ENCODE measurements at places on chromosomes 6 and 20. TPM values are rescaled to one million over a fixed set of nuclear protein-coding genes. Genes with fewer than 3 reads are reported as not detected.

The SNRPB2 gene
- 78.3 TPM for total RNA-seq

The SLC32A1 gene
- 0.12 TPM for total RNA-seq

The ROMO1 gene
- 53.8 TPM for total RNA-seq

The SLC22A1 gene
- total RNA-seq, result 2.4 TPM

The AVP gene
- total RNA-seq, result not detected

The ARG1 gene
- total RNA-seq, result not detected

The CASS4 gene
- total RNA-seq, result 3.5 TPM

The PSMB9 gene
- 299 TPM for total RNA-seq

The SRSF12 gene
- total RNA-seq, result 0.46 TPM

The BNIP5 gene
- total RNA-seq, result not detected

The TNXB gene
- total RNA-seq, result 15.0 TPM

The TFAP2C gene
- total RNA-seq, result 0.07 TPM

The MUCL3 gene
- total RNA-seq, result 0.09 TPM

- DNase-seq, result no peak
Measured at GRCh38 chr6:83097204-83097603, 29.7 kb downstream of the DOP1A start.

- no peak for DNase-seq
Measured at GRCh38 chr20:37880726-37881591, 22.0 kb upstream of the VSTM2L start.

- peak; percentile 33 for DNase-seq
Measured at GRCh38 chr6:2378891-2379652, 133.7 kb upstream of the GMDS start.

GRCh38 chr20:3449319-3449718 lies 21.5 kb upstream of the ATRN start:
- DNase-seq, result no peak

GRCh38 chr6:155936551-155936950 lies 480.9 kb upstream of the NOX3 start:
- no peak for DNase-seq

DNA sequence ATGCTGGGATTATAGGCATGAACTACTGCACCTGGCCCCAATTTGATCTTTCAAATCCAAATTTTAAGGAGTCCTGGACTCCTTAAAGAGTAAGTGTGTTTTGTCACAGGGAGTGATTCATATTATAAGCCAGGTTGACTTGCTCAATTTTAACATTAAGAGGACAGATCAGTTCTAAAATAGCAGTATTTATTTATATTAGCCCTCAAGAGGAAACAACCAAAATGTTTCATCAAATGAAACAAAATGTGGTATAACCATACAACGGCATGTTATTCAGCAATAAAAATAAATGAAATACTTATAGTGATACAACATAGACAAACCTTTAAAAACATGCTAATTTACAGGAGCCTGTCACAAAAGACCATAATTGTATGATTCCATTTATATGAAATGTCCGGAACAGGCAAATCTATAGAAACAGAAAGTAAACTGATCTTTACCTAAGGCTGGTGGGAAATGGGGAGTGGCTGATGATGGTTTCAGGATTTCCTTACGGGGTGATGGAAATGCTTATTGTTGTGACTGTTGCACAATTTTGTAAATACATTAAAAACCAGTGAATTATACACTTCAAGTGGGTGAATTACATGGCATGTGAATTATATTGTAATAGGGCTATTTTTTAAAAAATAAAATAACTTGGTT lies 637.4 kb downstream of the MMUT start:
- no peak for DNase-seq

DNA sequence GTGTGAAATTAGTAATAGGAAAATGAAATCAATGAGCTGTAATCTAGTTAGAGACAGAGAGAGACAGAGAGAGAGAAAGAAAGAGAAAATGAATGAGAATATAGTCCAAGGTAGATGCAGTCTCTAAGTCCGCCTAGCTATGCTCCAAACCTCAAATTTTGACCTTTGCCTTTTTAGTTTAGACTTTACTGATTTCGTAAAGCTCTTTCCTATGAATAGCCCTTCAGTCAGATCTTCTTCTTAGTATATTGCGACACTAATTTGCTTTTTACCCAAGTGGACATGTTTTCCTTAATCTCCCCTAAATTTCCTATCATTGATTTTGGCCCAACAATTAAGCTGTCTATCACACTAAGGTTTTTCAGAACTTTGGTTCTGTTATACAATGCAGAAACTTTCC lies 49.5 kb downstream of the TFAP2D start:
- DNase-seq, result no peak

DNA sequence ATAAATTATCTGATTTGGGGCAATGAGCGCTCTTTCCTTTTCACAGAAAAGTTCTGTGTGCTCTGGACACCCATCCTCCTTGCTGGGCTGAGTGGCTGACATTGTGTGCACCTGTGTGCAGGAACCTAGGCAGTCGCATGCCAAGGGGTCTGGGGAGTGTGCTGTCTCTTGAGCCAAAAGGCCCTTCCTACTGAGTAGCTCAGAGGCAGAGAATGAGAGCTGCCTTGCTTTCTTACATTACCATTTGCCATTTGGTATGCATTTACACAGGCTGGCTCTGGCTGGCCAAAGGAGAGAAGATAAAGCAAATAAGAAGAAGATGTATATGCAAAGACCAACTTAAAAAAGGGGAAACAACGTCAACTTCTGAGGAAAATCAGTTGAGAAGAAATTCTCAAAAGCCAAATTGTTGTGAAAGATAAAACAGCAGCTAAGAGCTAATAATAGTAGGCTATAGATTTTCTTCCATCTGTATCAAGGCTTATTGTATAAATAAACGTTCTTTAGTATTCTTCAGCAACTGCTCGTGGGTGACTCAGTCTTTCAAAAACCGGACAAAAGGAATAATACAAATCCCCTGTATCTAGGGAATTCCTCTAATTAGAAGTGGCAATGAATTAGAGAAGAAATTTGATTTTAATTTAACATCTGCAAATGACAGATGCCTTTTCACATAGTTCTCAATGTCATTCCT lies 121.9 kb downstream of the INSM1 start:
- DNase-seq, result no peak

DNA sequence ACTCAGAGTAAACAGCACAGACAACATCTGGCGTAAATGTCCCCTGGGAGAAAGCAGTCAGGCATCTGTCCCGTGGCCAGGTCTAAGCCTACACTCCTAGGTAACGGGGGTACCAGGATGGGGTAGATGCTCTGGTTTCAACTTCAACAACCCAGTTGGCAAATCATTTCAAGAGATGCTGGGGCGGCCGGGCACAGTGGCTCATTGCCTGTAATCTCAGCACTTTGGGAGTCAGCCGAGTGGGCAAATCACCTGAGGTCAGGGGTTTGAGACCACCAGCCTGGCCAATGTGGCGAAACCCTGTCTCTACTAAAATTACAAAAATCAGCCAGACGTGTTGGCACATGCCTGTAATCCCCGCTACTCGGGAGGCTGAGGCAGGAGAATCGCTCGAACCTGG lies 12.3 kb downstream of the PREX1 start:
- DNase-seq, result no peak

GRCh38 chr6:169689287-169689686 lies 12.5 kb downstream of the WDR27 start:
- no peak for DNase-seq

- DNase-seq, result no peak
Measured at GRCh38 chr6:96823743-96824142, 13.5 kb downstream of the GPR63 start.

GRCh38 chr6:162620073-162620472 lies 107.5 kb downstream of the PRKN start:
- no peak for DNase-seq

DNA sequence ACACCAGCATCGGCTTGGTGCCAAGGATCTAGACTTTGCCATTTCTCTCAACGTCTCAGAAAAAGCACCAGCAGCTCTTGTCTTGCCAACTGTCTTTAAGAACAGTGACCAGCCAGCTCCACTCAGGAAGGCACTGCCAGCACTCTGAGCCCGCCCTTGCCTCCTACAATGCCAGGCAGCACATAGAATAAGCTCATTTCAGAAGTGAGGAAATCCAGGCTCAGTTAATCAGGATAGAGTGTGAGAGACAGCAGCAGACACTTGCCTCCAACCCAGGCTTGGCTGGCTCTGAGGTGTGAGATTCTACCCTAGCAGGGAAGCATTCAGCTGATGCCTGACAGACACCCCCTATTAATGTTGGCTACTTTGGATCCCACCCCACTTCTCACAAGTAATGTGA lies 4.3 kb upstream of the SYNDIG1 start:
- no peak for DNase-seq

GRCh38 chr6:151263967-151264366 lies 24.2 kb downstream of the AKAP12 start:
- no peak for DNase-seq

GRCh38 chr6:105831311-105832097 lies 254.6 kb upstream of the PRDM1 start:
- DNase-seq, result no peak

GRCh38 chr6:1821164-1821512 lies 211.4 kb downstream of the FOXC1 start:
- DNase-seq, result no peak

GRCh38 chr6:129212081-129212480 lies 329.1 kb downstream of the LAMA2 start:
- no peak for DNase-seq

DNA sequence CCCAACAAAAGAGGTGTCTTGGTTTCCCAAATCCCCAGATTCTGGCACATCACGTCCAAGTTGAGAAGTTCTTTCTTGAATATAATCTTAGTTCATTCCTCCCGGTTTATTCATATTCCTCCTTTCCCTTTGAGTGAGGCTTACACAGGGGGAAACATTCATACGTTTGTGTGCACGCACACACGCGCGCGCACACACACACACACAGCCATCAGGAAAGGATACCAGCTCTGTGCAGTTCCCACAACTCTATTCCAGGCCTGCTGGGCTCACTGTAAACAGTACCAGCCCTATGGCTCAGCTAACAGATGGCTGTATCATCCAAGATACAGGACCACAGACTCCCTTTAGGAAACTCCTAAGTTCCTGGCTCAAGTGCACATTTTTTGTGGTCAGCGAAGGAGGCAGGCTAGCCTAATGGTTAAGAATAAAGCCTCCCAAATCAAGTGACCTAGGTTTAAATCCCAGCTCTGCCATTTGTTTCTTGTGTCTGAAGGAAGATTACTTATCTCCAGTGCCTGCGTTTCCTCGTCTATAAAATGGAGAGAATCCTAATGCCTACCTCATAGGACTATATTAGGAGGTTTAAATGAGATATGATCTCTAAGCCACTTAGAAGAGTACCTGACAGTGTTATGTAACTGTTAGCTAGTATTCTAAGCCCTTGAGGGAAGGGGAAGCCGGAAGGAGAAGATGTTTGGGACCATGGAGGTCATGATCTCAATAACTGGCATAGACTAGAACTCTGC lies 3.7 kb upstream of the TAF8 start:
- DNase-seq, result no peak

GRCh38 chr6:12249541-12250382 lies 40.4 kb upstream of the EDN1 start:
- DNase-seq, result no peak

- no peak for DNase-seq
Measured at GRCh38 chr20:32142088-32142487, 32.6 kb downstream of the TM9SF4 start.

Measured in activated T-cell treated with anti-CD3 and anti-CD28 coated beads, Interleukin-2, amount 50 U/mL, for 72 hours (primary cell).